ENCODE measurements at places on chromosomes 3 and 15. TPM values are rescaled to one million over a fixed set of nuclear protein-coding genes. Genes with fewer than 3 reads are reported as not detected.
A peak's percentile ranks its signal among the peaks of the same experiment; 100 is the strongest.

- DNase-seq: peak; percentile 15
- no peaks in the 10 kb centered on the region for H3K27me3 ChIP-seq
- no peak overlapping the region for H3K4me3 ChIP-seq
- H3K36me3 ChIP-seq: no peaks in the 10 kb centered on the region
- no peaks in the 10 kb centered on the region for H3K4me1 ChIP-seq
These were observed 154.6 kb downstream of the POLR2M start for GRCh38 chr15:57861034-57861638.

- no peak for DNase-seq
- H3K27me3 ChIP-seq: no peaks in the 10 kb centered on the region
- no peaks in the 10 kb centered on the region for H3K36me3 ChIP-seq
- no peak overlapping the region for H3K27ac ChIP-seq
- no peaks in the 10 kb centered on the region for H3K4me1 ChIP-seq
These were observed 95.3 kb downstream of the TFG start for GRCh38 chr3:100804631-100805030.

GRCh38 chr3:20930034-20930433, 744.0 kb upstream of the SGO1 start:
- no peak overlapping the region for H3K4me3 ChIP-seq
- no peak for DNase-seq
- H3K27ac ChIP-seq: no peak overlapping the region
- H3K27me3 ChIP-seq: no peaks in the 10 kb centered on the region

- no peaks in the 10 kb centered on the region for H3K4me1 ChIP-seq
- no peak for DNase-seq
- H3K36me3 ChIP-seq: no peaks in the 10 kb centered on the region
- H3K27me3 ChIP-seq: no peaks in the 10 kb centered on the region
- no peak overlapping the region for H3K4me3 ChIP-seq
These were observed 377.3 kb downstream of the LPP start for GRCh38 chr3:188531210-188531609.

DNA sequence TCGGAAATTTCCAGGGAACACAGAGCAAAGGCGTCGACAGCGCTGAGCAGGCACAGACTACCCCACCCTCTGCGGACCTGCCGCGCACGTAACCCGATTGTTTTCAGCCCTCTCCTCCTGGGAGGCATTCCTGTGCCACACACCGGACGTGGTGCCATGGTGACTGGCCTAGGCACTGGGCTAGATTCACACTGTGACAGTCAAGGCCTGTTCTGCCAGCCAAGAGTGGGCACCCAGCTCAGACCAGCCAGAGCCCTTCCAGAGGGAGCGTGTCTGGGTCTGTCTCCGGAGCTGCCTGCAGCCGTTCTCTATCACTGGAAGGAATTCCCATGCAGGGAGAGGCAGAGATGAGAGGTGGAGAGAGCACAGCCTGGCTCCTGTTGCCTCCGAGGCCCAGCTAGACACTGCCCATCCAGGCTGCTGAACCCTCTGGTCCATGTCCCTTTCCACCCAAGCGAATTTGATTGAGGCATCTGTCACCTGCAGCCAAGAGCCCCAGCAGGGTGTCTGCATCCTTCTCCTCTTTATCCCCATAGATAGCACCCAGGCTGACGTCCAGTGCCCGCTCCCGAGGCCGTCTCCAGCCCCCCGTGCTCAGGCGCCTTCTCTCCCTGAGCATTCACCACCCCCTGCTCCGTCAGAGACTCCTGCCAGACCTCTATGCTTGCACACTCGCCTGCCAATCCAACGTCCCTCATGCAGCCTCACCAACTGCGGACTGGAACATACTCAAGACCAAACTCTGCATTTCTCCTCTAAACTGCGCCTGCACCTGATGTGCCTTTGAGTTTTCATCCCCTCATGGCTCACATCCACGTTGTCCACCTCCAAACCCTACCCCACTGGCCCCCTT, 267.5 kb downstream of the OCA2 start:
- no peaks in the 10 kb centered on the region for H3K27me3 ChIP-seq
- DNase-seq: no peak
- H3K4me1 ChIP-seq: no peaks in the 10 kb centered on the region
- no peak overlapping the region for H3K27ac ChIP-seq
- no peaks in the 10 kb centered on the region for H3K36me3 ChIP-seq

- H3K36me3 ChIP-seq: no peaks in the 10 kb centered on the region
- no peaks in the 10 kb centered on the region for H3K27me3 ChIP-seq
- H3K4me1 ChIP-seq: peaks cover 21% of the 10 kb centered on the region
These were observed 278.8 kb downstream of the FOXP1 start for GRCh38 chr3:71304684-71305083.

DNA sequence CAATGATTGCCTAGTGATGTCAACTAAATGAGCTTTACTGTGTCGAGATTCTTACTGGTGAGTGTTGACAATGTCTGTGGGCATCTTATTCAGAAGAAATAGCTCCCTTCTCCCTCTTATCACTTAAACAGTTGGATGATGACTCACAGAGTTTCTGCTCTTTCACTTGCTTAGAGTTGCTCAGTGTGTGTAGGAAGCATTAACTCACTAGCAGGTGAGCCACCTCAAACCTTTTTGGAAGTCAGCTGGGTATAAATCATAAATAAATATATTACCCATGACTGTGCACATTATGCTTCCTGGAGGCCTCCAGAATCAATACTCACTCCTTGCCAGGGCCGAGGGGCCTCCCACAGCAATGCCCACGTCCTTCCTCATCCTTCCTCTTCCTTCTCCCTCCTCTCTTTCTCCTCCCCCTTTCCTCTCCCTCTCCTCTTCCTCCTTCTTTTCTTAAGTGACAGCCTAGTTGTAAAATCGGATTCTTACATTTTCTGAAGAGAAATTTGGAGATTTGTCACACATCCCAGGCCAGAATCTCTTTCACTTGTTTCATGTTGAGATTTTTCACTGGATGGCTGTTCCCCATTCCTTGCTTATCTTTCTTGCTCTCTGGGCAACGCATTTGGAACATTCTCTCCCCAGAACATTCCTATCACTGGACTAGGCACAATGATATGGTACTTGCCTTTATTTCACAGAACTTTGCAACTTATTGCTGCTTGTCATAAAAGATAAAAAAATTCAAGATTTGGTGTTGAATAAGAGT, 17.5 kb downstream of the SHC4 start:
- DNase-seq: no peak
- H3K27ac ChIP-seq: peak overlapping the region; percentile 37

The GPR176 gene
- total RNA-seq: 4.3 TPM

The CTXND1 gene
- total RNA-seq: 0.27 TPM

The CYP8B1 gene
- not detected for total RNA-seq

All from thyroid gland (tissue), 4 donors.